ENCODE measurements at places on chromosomes 5 and 9.

DNA sequence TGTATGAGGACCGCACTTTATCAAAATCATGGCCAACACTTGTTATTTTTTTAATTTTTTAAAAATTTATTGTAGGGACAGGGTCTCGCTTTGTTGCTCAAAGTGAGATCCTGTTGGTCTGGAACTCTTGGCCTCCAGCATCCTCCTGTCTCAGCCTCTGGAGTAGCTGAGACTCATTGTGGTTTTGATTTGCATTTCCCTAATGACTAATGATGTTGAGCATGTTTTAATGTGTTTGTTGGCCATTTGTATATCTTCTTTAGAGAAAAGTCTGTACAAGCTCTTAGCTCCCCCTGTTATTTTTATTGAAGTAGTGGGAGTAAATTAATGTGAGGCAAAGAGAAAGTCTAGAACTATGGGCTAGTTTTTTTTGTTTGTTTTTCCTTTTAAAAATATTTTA, 1.6 kb upstream of the RPS6 start:
- no peak for DNase-seq

DNA sequence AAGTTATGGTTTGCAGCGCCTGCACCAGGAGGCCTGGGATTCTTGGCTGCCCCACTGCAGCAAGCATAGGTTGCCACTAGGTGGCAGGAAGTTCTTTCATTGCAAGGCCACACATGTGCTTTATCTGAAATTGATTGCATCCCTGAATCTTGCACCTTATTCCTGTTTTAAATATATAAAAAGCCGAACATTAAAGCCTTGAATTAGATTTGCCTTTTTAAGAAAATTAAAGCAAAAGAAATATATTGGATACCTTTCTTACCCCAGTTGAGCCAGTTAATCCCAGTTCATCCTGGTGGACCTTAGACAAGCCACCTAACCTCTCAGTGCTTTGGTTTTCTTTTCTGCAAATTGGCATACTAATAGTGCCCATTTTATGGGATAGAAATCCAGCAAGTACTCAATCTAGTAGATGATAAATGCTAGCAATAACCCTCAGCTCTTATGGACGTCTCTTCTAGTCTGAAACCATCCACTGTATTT, 6.3 kb upstream of the TRMT10B start:
- peak; percentile 85 for DNase-seq

DNA sequence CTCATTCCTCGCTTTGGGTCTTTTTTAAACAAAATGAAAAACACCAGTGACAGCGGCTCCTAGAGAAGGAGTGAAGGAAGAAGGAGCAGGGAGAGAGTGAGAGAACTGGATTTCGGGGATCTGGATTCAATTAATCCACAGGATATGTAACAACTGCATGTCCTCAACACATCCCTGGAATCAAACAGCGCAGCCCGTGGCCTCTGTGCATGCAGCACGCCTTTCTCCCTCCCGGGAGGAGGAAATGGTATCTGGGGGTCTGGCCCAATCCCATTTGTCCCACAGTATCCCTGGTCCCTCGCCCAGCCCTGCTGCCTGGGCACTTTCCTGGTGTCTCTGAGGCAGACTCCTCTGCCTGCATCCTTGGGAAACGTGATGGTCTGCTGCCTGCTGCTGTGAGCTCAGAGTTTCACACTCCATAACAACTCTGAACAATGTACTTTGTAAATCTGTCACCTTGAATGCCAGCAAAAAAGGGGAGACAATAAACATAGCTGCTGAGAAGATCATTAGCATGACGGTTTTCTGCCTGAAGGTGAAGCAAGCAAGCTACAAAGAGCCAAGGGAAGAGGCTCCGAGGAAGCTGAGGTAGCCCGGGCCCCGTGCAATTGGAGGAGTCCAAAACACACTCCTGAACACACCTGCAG, 56.1 kb downstream of the PTCH1 start:
- DNase-seq, result no peak

GRCh38 chr9:9921805-9922204, 691.0 kb downstream of the PTPRD start:
- no peak for DNase-seq

- no peak for DNase-seq
These were observed 115.9 kb downstream of the TARS1 start for GRCh38 chr5:33556330-33557328.

- no peak for DNase-seq
These were observed 982.1 kb downstream of the DTWD2 start for GRCh38 chr5:118006219-118006618.

DNA sequence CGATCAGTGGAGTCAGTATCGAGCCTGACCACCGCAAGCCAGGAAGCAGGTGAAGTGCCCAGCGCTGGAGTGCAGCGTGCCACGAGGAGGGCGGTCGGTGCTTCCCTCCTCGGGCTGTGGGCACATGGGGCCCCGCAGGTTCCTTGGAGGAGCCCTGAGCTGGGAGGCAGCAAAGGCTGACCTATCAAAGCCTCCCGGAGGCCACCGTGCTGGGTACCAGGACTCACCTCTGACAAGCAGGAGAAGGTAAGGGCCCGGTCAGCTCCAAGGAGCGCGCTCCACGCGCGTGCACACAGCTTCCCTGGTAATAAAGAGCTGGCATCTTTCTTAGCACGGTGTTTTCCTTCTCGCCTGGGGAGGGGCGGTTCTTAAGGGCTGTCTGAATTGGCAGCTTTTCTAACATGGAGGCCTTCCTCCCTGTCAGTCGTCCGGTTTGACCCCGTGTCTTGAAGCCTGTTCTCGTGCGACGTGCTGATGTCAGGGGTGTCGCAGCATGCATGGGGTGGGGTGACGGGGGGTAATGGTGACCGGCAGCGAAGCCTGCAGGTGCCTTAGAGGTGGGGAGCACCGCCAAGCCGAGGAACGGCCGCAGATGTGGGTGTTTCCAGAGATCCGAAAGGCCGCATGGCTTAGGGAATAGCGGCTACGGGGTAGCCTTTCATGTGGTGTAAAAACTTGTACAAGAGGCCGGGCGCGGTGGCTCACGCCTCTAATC, 13.1 kb downstream of the PMPCA start:
- no peak for DNase-seq

GRCh38 chr5:174834081-174834480, 109.7 kb downstream of the MSX2 start:
- DNase-seq, result no peak

GRCh38 chr9:80143899-80144298, 572.1 kb downstream of the TLE4 start:
- DNase-seq, result no peak

DNA sequence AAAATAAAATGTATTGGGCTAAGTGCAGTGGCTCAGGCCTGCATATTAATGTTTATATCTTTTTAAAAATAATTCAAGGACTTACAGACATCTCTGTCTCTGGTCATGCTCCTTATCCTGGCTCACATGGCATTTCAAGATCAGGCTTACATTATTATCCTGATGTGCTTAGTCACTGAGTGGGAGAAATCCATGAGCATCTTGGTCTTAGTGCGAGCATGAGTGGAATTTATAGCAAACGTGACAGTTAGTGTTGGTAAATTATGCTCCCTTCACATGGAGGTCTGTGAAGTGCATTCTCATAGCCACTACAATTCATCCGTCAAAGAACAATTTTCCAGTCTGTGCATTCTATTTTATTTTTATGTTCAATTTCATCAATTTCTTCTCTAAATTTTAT, 237.8 kb upstream of the EDIL3 start:
- DNase-seq, result peak; percentile 38

DNA sequence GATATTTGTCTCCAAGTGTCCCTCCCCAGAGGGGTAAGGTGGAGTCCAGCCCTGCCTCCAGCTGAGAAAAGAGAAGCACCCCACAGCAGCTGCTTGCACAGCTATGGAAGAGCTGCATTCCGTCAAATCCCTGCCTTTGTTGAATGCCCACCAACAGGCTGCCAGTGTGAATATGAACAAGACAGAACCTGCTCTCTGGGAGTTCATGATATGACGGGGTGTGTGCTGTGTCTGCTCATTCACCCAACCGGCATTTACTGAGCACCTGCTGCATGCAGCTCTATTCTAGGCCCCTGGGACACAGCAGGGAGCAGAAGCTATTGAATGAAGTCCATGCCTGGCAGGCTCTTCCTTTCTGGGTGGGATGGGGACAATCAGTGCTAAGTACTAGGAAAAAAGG, 238.8 kb downstream of the GADD45G start:
- no peak for DNase-seq

DNA sequence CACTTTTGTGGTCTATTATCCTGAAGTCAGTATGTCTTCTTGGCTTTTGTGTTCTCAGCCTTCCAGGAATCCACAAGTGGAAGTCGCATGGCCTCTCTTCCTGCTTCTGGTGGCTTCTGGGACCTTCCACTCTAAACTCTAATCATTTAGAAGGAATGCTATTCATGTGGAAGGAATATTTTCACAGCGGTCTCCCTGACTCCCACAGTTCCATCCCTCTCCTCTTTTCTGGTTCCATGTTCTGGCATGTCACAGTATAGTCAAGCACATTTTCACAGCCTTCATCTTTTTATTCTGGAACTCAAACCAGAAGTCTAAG, 7.3 kb upstream of the RAI14 start:
- DNase-seq, result no peak

DNA sequence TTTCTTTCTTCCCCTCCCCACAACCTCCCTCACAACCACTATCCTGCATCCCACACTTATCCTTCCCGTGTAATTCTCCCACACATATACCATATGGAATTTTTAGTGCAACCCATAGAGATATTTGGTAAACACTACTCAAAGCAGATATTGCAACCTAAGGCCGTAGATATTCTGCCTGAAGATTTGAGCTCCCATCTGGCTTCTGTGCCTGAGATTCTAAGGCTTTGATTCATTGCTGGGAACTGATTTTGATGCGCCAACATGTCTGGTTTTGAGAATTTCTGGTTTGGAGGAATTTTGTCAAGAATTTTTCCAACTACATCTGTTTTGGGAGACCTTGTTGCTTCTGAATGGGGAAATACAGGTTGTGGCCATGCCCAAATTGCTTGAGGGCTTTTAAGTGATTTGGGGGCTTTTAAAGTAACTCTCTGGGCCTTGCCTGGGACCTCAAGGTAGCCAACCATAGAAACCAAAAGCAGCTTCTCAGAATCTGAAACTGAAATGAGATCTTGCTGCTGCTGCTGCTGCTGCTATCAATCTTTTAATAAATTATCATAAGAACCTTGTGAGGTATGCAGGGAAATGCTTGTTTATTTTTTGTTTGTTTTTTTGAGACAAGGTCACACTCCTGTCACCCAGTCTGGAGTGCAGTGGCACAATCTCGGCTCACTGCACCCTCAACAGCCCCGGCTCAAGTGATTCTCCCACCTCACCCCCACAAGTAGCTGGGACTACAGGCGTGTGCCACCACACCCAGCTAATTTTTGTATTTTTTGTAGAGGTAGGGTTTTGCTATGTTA, 36.2 kb downstream of the PLAC8L1 start:
- no peak for DNase-seq

- no peak for DNase-seq
These were observed 161.8 kb downstream of the NTRK2 start for GRCh38 chr9:84831377-84831776.

DNA sequence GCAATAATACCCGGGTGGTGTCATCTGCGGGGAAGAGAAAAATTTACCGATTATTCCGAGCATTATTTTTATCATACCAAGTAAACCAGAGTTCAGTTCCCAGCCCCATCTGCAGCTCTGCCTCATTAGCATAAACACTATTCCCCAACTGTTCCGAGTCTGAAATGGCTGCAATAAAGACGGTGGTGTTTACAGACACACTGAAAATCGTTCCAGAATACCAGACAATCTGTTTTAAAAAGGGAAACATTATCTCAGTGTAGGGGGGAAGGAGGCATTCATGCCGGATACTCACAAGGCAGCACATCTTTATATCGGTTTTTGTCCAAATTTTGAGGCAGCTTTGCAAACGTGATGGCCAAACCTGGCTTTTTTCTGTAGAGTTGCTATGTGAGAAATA, 70.3 kb upstream of the EPB41L4B start:
- DNase-seq, result no peak

DNA sequence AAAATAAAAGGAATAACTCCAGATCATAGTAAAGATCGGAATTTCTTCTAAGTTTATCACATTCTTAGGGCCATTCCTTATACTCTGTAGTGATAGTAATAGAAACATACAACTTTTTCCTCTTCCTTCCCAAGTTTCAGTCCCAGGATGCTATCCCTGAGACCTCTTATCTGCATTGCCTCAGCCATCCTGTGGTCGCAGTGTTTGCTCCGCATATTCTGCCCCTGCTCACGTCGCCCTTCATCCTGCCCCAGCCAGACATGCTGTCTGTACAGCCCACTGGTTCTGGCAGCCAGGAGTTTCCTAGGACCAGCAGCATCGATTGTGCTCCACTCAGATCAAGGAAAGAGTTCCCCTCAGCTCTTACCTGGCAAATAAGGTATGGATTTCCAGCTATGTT, 132.7 kb upstream of the ERCC6L2 start:
- no peak for DNase-seq

GRCh38 chr5:19903611-19904010, 84.4 kb downstream of the CDH18 start:
- no peak for DNase-seq

DNA sequence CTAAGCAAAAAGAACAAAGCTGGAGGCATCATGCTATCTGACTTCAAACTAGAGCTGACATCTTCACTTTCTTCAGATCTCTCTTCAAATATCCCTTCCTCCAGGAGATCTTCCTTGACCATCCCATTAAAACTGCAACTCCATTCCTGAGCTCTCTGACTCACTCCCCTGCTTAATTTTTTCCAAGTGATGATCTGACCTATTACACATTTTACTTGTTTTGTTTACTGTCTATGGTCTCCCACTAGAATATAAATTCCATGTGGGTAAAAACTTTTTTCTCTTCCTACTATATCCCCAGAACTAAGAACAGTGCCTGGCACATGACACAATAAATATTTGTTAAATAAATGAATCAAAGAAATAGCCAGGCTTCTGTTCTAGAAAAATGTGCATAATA, 87.5 kb downstream of the SLIT3 start:
- no peak for DNase-seq

DNA sequence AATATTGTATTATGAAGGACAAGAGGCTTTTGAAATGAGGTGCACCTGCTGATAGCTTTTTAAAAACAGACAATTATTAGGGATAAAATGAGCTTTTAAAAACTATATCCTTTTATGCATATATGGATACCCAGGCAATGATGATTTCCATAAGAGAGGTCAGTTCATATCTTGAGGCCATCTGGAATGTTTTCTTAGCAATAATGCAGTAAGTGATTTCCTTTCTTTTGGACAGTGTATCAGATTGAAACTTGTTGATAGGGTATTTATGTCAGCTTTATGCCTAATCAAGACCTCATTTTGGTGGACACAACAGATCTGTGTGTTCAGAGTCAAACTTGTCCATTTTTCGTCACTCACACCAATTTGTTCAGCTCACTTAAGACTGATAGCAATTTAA, 413.5 kb upstream of the WWC1 start:
- DNase-seq, result no peak

DNA sequence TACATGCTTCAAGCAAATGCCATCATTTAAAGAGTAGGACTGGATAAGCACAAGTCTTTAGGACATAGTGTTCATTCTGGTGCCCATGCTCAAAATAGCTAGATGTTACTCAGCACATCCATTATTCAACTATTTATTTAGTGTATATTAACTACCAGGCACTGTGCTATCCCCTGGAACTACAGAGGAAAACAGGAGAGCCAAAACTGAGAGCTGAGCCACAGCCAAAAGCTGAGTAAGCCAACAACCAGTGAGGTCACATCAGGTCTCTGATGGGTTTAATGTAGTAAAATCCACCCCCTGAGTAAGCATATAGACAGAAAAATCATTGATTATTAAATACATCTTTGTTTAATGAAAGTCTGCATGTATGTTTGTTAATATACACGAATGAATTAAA, 469.3 kb upstream of the DMAC1 start:
- DNase-seq, result no peak
